Neural crest cell (in vitro differentiated cells): ENCODE measurements at places on chromosomes 11 and 22. TPM values are rescaled to one million over a fixed set of nuclear protein-coding genes. Genes with fewer than 3 reads are reported as not detected.
A peak's percentile ranks its signal among the peaks of the same experiment; 100 is the strongest.

Gene POU2AF2
- not detected in 2 replicates for total RNA-seq

DNA sequence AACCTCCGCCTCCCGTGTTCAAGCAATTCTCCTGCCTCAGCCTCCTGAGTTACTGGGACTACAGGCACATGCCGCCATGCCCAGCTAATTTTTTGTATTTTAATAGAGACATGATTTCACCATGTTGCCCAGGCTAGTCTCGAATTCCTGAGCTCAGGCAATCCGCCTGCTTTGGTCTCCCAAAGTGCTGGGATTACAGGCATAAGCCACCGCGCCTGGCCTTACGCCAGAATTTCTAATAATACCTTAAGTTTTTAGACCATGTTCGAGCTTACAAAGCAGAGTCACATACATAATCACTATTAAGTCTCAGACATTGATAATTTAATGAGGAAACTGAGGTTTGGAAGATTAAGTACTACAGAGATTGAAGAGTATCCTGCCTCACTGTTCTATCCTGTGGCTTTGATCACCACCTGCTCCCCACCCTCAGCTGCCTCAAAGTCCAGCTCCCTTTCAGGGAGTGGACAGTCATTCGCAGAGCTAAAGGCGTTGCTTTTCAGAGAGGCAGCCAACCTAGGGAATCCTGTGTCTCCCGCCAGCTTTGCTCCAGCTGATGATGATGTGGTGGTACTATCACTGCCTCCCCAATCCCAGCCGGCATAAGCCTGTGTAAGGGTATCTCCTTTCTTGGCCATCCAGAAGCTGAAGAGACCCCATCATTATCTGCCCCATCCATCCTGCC lies 7.7 kb downstream of the UBASH3B start:
- H3K4me3 ChIP-seq: no peak overlapping the region
- H3K4me1 ChIP-seq: peaks cover 22% of the 10 kb centered on the region
- no peak overlapping the region for H3K27ac ChIP-seq
- H3K36me3 ChIP-seq: no peaks in the 10 kb centered on the region
- DNase-seq: no peak
- H3K27me3 ChIP-seq: peaks cover 3% of the 10 kb centered on the region

GRCh38 chr22:22021162-22021750 lies 38.7 kb upstream of the TOP3B start:
- H3K4me1 ChIP-seq: peaks cover 18% of the 10 kb centered on the region
- H3K27ac ChIP-seq: peak overlapping the region; percentile 29
- no peaks in the 10 kb centered on the region for H3K27me3 ChIP-seq
- H3K36me3 ChIP-seq: no peaks in the 10 kb centered on the region

GRCh38 chr11:128316541-128317227 lies 270.7 kb downstream of the ETS1 start:
- H3K4me3 ChIP-seq: no peak overlapping the region
- H3K27me3 ChIP-seq: no peaks in the 10 kb centered on the region
- peaks cover 13% of the 10 kb centered on the region for H3K36me3 ChIP-seq

DNA sequence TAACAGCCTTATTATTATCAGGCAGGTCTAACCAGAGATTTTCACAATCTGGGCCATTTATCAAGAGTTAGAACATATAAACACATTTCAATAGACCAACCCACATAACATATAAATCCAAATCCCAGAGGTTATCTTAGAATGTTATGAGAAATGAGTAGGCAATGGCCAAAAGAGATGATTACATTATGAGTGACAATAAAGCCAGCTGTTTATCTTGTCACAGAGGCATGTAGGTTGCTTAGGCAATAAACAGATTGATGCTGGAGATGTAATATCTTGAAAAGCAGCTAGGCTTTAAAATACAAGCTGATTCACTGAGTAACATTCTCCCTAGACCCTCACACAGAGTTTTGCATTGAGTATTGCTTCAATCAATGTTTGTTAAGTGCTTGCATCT lies 148.5 kb upstream of the SESN3 start:
- DNase-seq: no peak
- H3K27me3 ChIP-seq: no peaks in the 10 kb centered on the region

Gene NLRP14
- total RNA-seq: 0.30 and 0.51 TPM in 2 replicates

- H3K27me3 ChIP-seq: no peaks in the 10 kb centered on the region
- no peaks in the 10 kb centered on the region for H3K36me3 ChIP-seq
- no peak overlapping the region for H3K27ac ChIP-seq
- DNase-seq: no peak
Observed at GRCh38 chr22:46108564-46109473, 41.5 kb upstream of the PPARA start.

GRCh38 chr11:60121264-60121663 lies 32.8 kb downstream of the MS4A2 start:
- no peak overlapping the region for H3K27ac ChIP-seq
- H3K36me3 ChIP-seq: no peaks in the 10 kb centered on the region
- H3K4me3 ChIP-seq: no peak overlapping the region
- peaks cover 4% of the 10 kb centered on the region for H3K4me1 ChIP-seq

- H3K36me3 ChIP-seq: peaks cover 5% of the 10 kb centered on the region
- no peak for DNase-seq
- H3K27ac ChIP-seq: no peak overlapping the region
- H3K4me1 ChIP-seq: no peaks in the 10 kb centered on the region
- no peaks in the 10 kb centered on the region for H3K27me3 ChIP-seq
- no peak overlapping the region for H3K4me3 ChIP-seq
Observed at GRCh38 chr11:68912254-68912653, 8.6 kb downstream of the IGHMBP2 start.

- no peak overlapping the region for H3K27ac ChIP-seq
- H3K27me3 ChIP-seq: peaks cover 17% of the 10 kb centered on the region
- H3K36me3 ChIP-seq: no peaks in the 10 kb centered on the region
- no peak for DNase-seq
Observed at GRCh38 chr11:6655020-6655789, 404 bp downstream of the DCHS1 start.

GRCh38 chr11:129596351-129596750 lies 219.3 kb upstream of the TMEM45B start:
- H3K27me3 ChIP-seq: peaks cover 6% of the 10 kb centered on the region
- no peak overlapping the region for H3K27ac ChIP-seq

GRCh38 chr22:31579835-31580242 lies 82.2 kb downstream of the PISD start:
- peaks cover 6% of the 10 kb centered on the region for H3K36me3 ChIP-seq
- H3K27ac ChIP-seq: no peak overlapping the region
- DNase-seq: no peak
- no peak overlapping the region for H3K4me3 ChIP-seq

Gene LRRC4C
- total RNA-seq: 5.2 and 5.5 TPM in 2 replicates

- H3K36me3 ChIP-seq: no peaks in the 10 kb centered on the region
- no peak overlapping the region for H3K27ac ChIP-seq
- H3K27me3 ChIP-seq: no peaks in the 10 kb centered on the region
Observed at GRCh38 chr11:109733245-109733644, 311.3 kb downstream of the C11orf87 start.

GRCh38 chr11:66609721-66610617 lies 6.5 kb upstream of the RBM14 start:
- H3K36me3 ChIP-seq: peaks cover 2% of the 10 kb centered on the region
- H3K4me1 ChIP-seq: no peaks in the 10 kb centered on the region
- no peak for DNase-seq
- H3K4me3 ChIP-seq: no peak overlapping the region

Gene TLCD5
- 16.7 and 16.8 TPM in 2 replicates for total RNA-seq

Gene B3GAT1
- total RNA-seq: 31.8 and 32.3 TPM in 2 replicates

DNA sequence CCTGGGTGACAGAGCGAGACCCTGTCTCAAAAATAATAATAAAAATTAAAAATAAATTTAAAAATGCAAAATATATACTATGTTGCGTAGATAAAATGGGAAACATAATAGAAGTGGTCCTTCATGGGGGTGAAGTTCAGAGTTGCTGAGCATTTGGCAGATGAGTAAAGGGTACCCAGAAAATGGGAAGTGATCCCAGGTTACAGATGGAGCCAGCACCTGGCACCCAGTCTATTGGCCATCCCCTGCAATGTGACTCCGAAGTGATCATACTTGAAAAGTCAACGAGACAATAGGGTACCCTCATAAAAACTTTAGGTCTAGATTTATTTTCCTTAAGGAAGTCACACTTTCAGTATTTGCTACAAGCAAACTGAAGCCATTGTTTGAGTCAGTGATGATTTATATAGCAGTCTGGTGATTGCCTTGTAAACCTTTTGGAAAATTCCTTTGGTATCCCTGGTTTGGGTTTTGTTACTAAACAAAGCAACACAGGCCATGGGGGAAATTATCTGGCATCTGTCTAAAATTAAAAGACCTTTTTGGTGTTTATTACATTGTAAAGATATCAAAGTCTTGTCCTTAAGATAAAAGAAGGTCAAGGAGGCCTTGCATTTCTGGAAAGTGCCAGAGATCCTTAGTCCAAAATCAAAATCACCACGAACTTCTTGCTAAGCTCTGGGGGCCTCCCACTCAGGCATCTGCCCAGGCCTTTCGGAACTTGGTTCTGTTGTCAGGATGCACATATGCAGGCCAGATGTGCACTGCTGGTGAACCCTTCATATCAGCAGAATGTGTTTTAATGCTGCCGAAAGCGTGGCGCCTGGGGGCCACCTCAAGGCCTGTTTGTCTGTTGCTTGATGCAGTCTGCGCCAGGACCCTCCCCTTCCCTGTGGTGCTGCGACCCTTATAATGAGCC lies 4.3 kb downstream of the SMARCB1 start:
- H3K27ac ChIP-seq: no peak overlapping the region
- H3K4me1 ChIP-seq: peaks cover 31% of the 10 kb centered on the region
- DNase-seq: no peak
- no peaks in the 10 kb centered on the region for H3K27me3 ChIP-seq
- H3K36me3 ChIP-seq: peaks cover 6% of the 10 kb centered on the region

- H3K36me3 ChIP-seq: peaks cover 8% of the 10 kb centered on the region
- H3K4me1 ChIP-seq: no peaks in the 10 kb centered on the region
- H3K27ac ChIP-seq: no peak overlapping the region
Observed at GRCh38 chr11:72730737-72731136, 21.5 kb downstream of the ARAP1 start.

DNA sequence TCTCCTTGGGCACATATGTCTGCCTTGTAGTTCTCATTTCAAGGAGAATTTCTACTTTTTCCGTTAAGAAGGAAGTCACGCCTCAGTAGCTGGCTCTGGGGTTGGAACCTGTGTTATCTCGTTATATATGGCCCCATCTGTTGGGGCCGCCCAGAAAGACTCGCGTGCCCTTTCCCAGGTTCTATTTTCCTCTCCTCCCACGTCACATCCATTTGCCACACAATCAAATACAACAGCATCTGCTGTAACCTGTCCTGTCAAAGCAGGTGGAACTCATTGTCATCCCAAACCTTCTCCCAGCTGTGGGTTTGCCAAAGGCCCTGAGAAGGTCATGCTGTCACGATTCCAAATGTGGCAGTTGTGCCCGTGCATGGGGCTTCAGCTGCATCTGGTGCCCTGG lies 213.1 kb upstream of the ZBED5 start:
- no peaks in the 10 kb centered on the region for H3K27me3 ChIP-seq
- peaks cover 17% of the 10 kb centered on the region for H3K4me1 ChIP-seq
- H3K27ac ChIP-seq: no peak overlapping the region
- no peaks in the 10 kb centered on the region for H3K36me3 ChIP-seq
- no peak for DNase-seq
- H3K4me3 ChIP-seq: no peak overlapping the region

DNA sequence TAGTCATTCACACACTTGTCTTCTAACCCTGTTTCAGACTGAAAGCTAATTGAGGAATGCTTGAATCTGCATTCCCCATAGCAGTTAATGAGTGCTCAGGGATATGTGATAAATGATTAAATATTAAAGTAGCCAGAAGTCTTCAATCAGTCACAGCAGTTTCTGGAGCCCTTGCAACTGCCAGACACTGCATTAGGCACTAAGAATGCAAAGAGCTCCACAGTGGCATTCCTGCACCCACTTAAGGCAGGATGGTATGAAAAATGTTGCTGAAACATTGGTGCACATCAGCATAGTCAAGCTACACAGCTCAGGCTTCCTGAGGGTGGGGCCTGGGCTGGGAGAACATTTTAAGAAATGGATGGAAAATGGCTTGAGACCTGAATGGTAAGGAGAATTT lies 6.5 kb downstream of the DTX4 start:
- H3K4me3 ChIP-seq: peak overlapping the region; percentile 74
- peaks cover 94% of the 10 kb centered on the region for H3K4me1 ChIP-seq
- H3K27ac ChIP-seq: no peak overlapping the region
- no peak for DNase-seq
- H3K36me3 ChIP-seq: peaks cover 48% of the 10 kb centered on the region
- H3K27me3 ChIP-seq: peaks cover 6% of the 10 kb centered on the region

DNA sequence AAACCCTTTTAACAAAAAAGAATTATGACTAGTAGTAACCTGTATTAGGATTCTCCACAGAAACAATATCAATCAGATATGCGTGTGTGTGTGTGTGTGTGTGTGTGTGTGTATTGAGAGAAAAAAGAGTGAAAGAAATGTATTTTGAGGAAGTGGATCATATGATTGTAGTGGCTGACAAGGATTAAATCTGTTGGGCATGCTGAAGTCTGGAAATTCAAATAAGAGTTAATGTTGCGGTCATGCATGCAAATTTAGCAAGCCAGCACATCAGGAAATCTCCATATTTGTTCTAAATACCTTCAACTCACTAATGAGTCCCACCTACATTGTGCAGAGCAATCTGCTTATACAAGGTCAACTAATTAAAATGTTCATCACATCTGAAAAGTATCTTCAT lies 46.8 kb upstream of the IGLL5 start:
- no peak overlapping the region for H3K4me3 ChIP-seq
- no peaks in the 10 kb centered on the region for H3K4me1 ChIP-seq
- no peak for DNase-seq
- no peaks in the 10 kb centered on the region for H3K36me3 ChIP-seq
- H3K27ac ChIP-seq: no peak overlapping the region

Gene NCAM1
- total RNA-seq: 76.7 and 85.2 TPM in 2 replicates

DNA sequence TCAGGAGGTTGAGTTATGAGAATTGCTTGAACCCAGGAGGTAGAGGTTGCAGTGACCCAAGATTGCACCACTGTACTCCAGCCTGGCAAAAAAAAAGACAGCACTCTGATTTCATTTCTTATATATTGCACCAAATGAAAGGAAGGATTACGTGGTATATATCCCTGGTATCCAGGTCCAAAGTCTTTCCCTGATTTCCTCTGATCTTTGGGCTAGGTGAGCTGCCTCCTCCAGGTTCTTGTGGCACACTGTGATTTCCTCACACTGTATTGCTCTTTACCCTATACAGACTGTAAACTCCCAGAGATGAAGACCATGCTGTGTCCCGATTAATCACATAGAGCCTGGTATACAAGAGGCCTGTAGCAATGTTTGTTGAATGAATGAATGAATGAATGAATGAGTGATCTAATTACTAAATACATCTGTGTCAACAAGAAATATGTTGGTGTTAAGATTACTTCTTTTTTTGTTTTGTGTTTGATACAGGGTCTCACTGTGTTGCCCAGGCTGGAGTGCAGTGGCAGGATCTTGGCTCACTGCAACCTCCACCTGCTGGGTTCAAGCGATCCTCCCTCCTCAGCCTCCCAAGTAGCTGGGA lies 9.3 kb upstream of the POLD3 start:
- no peak overlapping the region for H3K4me3 ChIP-seq
- no peaks in the 10 kb centered on the region for H3K36me3 ChIP-seq
- H3K27me3 ChIP-seq: no peaks in the 10 kb centered on the region
- DNase-seq: no peak
- H3K27ac ChIP-seq: peak overlapping the region; percentile 67

GRCh38 chr11:117328375-117329010 lies 839 bp downstream of the CEP164 start:
- H3K36me3 ChIP-seq: no peaks in the 10 kb centered on the region
- H3K4me3 ChIP-seq: no peak overlapping the region
- no peaks in the 10 kb centered on the region for H3K4me1 ChIP-seq
- no peak for DNase-seq
